ENCODE measurements at places on chromosomes 11 and 22.
A peak's percentile ranks its signal among the peaks of the same experiment; 100 is the strongest.

DNA sequence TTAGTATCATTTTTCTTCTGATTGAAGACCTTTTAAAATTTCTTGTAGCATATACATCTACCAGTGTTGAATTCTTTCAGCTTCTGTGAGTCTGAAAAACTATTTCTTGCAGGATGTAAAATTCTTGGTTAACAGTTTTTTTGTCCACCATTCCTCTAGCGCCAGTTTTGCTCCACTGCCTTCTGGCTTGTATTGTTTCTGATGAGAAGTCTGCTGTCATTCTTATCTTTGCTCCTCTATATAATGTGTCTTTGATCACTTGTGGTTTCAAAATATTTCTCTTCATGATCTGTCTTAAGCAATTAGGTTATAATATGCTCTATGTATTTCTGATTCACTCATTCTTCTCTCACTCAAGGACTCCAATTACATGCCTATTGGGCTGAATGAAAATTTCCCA is 152.3 kb downstream of the INSC start:
- no peak for DNase-seq

DNA sequence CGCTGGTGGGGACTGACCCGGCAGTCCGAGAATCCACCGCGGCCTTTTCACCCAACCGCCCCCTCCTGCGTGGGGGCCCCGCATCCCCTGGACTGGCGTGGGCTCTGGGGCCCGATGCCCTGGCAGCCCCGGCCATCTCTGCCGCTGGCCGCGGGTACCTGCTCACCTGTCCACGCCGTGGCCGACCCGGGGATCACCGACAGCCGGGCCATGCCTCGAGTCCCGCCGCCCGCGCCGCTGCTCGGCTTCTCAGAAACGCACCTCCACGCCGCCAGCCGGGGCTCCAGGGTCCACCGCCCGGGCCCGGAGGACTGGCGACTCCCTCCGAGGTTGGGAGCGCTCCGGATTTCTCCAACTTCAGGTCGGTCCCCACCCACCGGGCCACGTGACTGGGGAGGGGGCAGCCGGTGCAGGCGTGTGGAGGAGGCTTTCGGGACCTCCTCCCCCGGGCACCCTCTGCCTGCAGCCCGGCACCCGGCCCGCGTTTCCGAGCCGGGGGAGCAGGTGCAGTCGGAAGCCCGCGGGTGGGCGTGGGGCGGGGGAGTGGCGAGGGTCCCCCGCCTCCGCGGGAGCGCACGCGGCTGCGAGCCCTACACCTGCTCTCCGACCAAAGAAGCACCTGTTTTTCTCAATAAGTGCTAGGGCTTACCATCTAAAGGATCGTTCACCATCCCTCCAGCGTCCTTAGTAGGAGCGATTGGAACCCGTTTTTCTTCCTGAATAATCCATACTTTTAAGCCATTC is 554 bp upstream of the NRIP3 start:
- DNase-seq, result no peak

GRCh38 chr11:32032478-32032877 is 58.4 kb upstream of the RCN1 start:
- DNase-seq, result no peak

- no peak for DNase-seq
Observed at GRCh38 chr11:34417202-34417601, 21.5 kb upstream of the CAT start.

- no peak for DNase-seq
Observed at GRCh38 chr22:27651486-27651885, 150.1 kb downstream of the MN1 start.

DNA sequence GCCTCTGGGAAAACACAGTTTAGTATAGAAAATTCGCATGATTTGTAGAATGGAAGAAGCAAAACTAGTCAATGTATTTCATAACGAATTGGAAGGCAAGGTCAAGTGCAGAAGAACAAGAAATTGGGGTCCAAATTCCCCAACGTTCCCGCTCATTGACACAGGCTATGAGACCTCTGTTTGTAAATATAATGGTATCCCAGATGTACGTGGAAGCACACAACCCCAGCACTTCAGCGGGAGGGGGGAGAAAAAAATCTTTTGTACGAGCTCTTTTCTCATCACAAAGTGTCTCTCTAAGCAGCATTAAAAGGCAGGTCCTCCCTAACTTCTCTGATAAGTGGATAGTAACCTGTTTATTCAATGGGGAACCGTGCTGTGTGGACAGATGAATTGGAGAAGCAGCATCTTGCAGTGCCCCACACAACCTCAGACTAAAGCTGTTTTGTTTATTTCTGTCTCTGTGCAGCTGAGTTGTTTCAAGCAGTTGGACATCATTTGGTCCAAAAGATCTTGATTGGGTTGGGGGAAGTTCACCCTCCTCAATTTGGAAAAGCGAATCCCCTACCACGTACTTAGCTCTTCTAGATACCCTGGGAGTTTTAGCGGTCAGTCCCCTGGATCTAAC is 1.1 kb upstream of the GAB2 start:
- no peak for DNase-seq

GRCh38 chr11:104668797-104669463 is 229.3 kb downstream of the CASP12 start:
- peak; percentile 62 for DNase-seq

DNA sequence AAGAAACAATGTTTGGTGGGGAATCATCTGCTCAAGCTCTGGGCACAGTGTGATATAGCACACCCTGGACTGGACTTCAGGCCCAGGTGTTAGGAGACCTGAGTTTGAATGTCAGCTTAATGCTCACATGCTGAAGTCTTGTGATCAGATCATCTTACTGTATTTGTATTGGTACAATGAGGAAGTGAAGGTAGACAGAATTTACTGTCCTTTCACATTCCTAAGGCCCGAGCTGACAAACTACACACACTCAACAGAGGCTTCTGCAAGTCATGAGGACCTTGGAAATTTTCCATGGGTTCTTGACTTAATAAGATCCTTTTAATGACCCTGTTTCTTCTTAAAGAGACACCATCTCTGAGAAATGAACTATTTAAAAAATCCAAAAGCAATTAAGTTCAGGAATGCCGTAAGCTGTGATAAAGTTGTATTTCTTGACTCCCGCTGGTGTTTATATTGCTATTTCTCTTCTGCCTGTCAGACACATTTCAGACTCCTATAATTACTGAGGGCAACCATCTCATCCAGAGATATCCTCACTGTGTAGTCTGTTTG is 802.0 kb downstream of the DLG2 start:
- DNase-seq, result no peak

DNA sequence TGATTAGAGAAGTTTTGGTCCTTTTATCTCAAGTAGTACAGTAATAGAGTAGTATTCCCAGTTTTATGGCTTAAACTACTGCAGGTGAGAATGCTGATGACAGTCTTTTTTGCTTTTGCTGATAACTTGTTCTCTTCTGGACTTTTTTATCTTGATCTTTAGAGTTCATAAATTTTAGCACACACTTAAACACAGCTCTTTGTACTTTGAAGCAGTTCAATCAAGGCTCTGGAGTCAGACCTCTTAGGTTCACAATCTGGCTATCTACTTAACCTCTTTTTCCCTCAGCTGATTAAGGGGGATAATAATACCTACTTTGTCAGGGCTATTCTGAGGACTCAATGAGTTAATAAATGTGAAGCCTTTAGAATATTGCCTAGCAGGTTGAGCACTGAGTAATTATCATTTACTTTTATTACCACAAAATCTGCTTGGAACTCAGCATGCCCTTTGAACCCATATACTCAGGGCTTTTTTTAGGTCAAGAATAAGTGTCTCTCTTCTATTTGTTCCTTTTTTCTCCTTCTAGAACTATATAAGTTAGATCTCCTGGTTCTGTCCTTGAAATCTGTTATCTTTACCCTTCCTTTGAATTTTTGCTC is 51.9 kb downstream of the CSTF3 start:
- DNase-seq, result no peak

DNA sequence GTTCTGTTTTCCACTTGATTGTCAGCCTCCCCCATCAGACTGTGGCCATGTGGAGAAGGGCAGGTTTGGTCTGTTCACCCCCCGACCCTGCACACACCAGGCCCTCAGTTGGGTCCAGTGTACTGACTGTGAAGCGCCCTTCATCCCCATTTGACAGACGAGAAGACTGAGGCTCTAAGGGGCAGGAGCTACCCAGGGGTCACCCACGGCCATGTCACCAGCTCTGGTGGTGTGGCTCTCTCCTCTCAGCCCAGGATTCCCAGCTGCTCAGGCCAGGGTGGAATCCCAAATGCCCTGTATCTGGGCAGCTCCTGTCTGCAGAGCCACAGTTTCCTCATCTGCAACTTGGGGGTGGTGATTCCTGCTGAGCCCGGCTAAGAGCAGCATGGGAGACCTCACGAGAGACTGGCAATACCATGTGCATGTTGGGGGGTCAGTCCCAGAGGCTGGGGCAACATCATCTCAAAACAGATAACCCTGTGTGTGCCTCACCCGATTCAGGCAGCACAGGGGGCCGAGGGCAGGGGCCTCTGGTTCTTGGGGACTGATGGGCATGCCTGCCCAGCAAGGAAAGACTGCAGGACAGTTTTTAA is 46.6 kb downstream of the MN1 start:
- DNase-seq, result no peak

DNA sequence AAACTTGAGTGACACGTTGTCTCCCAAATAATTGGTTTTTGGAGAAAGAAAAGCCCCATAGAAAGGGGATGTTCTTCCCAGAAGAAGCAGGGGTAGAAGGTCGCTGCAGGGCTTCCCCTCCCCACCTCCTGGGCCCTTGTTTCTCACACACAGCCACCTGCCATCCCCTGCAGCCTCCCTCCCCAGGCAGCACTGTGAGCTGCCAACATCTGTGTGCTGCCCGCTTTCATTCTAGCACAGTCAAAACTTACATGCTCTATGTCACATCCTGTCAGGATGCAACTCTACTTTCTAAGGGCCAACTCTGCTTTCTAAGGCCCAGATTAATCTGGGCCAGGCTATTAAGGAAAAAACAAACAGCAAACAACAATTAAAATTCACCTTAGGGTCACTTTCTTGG is 309.4 kb upstream of the ZC3H12C start:
- no peak for DNase-seq

All from HTR-8/SVneo (cell line).